ENCODE measurements at places on chromosomes 7 and 10.

GRCh38 chr10:49500412-49500811, 38.5 kb downstream of the ERCC6 start:
- DNase-seq = no peak

DNA sequence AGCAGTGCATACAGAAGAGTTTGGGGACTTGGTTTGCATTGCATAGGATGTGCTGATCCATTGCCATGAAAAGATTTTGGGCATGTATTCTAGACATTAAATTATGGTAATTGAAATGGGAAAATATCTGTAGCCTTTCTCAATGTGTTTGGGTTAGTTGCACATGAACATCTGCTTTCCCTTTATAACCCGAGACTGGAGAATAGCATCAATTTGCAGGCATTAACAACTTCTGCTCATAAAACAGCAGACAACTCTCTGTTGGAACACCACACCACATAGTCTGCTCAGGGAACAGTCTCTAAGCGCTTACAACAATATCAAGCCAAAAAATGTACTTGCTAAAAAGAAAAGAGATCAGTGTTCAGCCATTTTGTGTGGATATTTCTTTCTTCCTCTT, 1391.1 kb upstream of the LRRTM3 start:
- no peak for DNase-seq

DNA sequence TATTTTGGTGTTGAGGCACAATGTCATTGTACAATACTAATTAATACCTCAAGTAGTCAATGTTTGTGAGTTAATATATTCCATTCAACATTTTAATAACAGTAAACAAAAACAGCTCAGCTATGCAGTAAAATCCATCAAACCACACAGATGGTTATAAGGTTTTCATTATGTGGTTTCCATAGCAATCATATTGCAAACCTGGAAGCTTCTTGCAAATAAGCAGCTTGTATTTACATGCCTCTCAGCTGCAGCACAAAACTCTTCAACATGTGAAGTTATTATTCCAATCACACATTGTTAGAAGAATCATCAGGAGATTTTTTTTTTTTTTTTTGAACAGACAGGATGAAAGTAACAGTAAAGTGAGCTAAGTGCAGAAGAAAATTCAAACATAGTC, 170.2 kb downstream of the SKAP2 start:
- no peak for DNase-seq

DNA sequence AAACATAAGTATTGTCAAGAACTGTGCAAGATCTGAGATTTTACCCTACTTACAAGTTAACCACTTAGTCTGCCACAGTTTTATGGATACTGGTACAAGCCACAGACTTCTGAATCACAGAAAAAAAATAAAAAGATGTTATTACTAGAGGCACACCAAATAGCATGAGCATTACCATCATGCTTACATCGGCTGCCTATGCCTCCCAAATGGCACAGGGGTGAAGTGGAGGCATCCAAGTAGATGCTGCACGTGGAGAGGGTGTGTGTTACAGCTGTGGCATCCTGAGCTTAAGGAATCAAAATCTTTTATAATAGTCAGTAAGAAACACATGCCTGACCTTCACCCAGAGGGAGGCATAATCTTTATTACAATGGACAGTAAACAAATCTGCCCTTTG, 207.8 kb downstream of the TFEC start:
- no peak for DNase-seq

- DNase-seq = no peak
Observed at GRCh38 chr10:125057158-125058001, 103.0 kb downstream of the CTBP2 start.

- DNase-seq = no peak
Observed at GRCh38 chr10:133460208-133460769, 6.5 kb downstream of the SCART1 start.

- no peak for DNase-seq
Observed at GRCh38 chr10:4596951-4597350, 229.1 kb upstream of the AKR1E2 start.

- DNase-seq = no peak
Observed at GRCh38 chr10:60810437-60811182, 32.3 kb downstream of the CDK1 start.

GRCh38 chr10:98338318-98338717, 70.3 kb upstream of the LOXL4 start:
- DNase-seq = no peak

GRCh38 chr7:130721486-130722277, 12.3 kb downstream of the KLF14 start:
- no peak for DNase-seq

GRCh38 chr7:157703131-157703530, 366.3 kb downstream of the DNAJB6 start:
- no peak for DNase-seq

DNA sequence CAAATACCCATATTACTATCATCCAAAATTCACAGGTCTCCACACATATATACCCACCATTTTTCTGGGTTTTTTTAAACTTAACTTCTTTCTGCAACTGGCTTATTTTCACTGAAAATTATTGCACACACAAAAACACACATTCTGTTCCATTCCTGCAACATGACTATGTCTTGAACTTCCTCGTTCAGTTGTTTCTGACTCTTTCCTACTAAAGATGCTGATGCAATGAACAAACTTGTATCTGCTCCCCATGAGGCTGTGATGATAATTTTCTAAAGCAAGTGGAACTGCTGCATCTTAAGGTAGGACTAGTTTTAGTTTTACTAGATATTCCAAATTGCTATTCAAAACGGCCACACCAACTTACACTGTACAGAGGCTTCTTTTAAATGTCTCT, 77.7 kb downstream of the OSBPL3 start:
- DNase-seq = no peak

GRCh38 chr10:77144656-77145055, 493.0 kb downstream of the KCNMA1 start:
- no peak for DNase-seq

DNA sequence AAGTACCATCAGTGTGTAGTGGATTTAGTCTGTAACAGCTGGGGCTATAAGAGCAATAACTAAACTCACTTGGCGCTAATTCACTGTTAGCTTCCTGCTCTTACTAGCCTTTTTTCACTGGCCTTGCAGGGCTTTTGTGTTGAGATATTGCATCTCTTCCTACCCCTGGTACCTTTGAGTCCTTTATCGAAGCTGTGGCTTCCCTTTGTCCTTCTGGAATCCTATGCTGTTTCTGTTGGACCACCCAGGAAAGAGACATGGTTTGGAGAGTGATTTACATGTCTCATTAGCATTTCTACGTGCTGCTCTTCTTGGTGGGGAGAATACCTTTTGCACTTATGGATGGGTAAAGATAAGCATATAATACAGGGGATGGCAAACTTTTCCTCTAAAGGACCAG, 103.8 kb downstream of the MLLT10 start:
- DNase-seq = no peak

GRCh38 chr10:35364808-35365207, 28.5 kb downstream of the CCNY start:
- DNase-seq = no peak
